ENCODE measurements at places on chromosomes 7 and 10. TPM values are rescaled to one million over a fixed set of nuclear protein-coding genes. Genes with fewer than 3 reads are reported as not detected.

SEMA3C gene
- total RNA-seq: 216 TPM

DRGX gene
- not detected for total RNA-seq

KCNMA1 gene
- 9.8 TPM for total RNA-seq

ACBD7 gene
- 1.1 TPM for total RNA-seq

PARG gene
- total RNA-seq: 56.5 TPM

LRMDA gene
- total RNA-seq: 2.3 TPM

SORBS1 gene
- 0.23 TPM for total RNA-seq

STAG3 gene
- 1.4 TPM for total RNA-seq

GPNMB gene
- 507 TPM for total RNA-seq

HMX3 gene
- not detected for total RNA-seq

ZNF239 gene
- 6.9 TPM for total RNA-seq

FAM241B gene
- not detected for total RNA-seq

PIK3CG gene
- total RNA-seq: not detected

Data from smooth muscle cell of the coronary artery (primary cell).